ENCODE measurements at places on chromosomes 12 and 14.

- no peak for DNase-seq
These were observed 11.5 kb downstream of the FUT8 start for GRCh38 chr14:65423982-65424381.

DNA sequence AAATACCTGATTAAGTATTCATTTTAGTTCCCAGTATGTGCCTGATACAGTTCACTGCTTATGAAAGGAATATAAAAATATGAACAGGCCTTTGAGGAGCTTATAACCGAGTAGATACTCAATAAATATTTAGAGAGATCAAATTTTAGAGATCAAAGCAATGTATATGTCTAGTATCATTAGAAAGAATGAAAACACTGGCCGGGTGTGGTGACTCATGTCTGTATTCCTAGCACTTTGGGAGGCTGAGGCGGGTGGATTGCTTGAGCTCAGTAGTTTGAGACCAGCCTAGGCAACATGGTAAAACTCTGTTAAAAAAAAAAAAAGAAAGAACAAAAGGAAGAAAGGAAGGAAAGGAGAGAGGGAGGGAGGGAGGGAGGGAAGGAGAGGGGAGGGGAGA is 113.2 kb upstream of the EEA1 start:
- DNase-seq = no peak

DNA sequence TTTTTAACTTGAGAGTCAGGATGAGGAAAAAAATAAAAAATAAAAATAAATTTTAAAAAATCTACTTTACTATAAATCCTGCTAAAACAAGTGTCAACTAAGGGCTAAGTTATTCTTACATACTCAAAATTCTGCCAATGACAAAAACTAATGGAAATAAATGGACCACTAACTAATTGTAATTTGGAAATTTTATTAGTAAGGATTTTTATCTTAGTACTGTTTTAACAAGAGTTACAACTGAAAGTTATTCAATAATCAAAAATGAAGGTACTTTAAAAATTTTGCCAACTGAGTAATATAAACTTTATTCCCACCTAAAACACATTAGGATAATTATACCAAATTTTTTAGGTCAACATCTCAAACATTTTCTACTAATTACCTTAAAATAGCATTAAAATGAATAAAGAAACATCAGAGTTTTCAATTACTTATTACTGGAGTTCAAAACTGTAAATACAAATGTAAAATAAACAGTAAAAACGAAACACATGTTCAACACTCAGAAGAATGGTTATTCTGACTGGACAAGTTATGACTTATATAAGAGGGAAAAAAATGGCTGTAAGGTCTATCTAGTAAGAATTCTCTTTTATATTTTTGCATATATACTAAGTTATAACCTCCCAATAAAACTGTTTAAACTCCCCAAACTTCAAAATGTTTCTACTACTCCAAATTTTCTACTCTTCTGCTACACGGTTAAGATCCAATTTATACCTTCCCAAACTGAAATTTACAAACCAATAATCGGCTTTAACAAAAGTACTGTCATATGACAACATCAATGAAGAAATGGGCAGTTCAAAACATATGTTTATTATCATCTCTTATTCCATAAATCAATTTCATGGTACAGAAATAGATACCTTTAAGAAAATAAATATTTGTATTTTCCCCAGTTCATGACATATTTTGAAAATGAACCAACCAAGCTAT is 2.7 kb downstream of the HECTD1 start:
- DNase-seq = no peak

DNA sequence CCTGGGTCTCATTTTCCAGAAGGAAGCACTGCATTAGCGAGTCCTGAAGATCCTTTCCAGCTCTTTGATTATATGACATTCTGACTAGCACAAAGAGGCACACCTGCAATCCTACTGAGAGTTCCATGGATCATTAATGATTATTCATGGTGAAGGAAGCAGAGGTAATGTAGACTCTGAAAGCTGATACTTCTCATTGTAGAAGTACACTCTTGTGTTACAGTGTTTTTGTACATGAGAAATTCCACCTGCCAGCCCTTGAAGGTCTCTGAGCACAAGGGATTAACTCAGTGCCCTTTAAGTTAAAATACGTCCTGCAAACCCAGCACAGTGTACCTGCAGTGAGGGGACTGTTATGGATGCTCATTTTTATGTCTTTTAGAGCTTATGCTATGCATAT is 558.8 kb upstream of the FBXO33 start:
- no peak for DNase-seq

GRCh38 chr14:39307815-39308214 is 74.1 kb downstream of the MIA2 start:
- no peak for DNase-seq

- no peak for DNase-seq
These were observed 384.5 kb upstream of the CCDC196 start for GRCh38 chr14:66101662-66102061.

- no peak for DNase-seq
These were observed 316.9 kb upstream of the E2F7 start for GRCh38 chr12:77382096-77382742.

- no peak for DNase-seq
These were observed 53.5 kb downstream of the RASSF9 start for GRCh38 chr12:85782711-85783110.

GRCh38 chr12:124716208-124717130 is 147.2 kb downstream of the SCARB1 start:
- no peak for DNase-seq

- no peak for DNase-seq
These were observed 17.6 kb downstream of the CALCOCO1 start for GRCh38 chr12:53709671-53710070.

DNA sequence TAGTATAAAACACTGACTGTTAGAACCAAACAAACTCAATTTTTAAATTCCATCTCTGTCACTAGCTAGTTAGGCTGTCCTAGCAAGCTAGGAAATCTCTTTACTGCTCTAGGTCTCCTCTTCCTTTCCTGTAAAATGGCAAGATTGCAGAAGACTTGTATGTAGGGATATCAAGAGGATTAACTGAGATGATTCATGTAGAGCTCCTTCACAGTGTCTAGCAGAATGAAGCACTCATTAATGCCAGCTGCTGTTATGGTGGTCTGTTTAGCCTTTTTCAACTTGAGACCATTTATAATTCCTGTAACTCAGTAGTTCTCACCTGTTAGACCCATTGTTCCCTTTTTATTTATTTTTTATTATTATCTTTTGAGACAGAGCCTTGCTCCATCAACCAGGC is 67.8 kb upstream of the KCNH3 start:
- no peak for DNase-seq

Data from RCC 7860 (cell line).